Aorta (tissue), 5 donors: ENCODE measurements at places on chromosomes 4 and X. TPM values are rescaled to one million over a fixed set of nuclear protein-coding genes. Genes with fewer than 3 reads are reported as not detected.

Gene RAB39B
- 0.03 TPM for polyA plus RNA-seq

Gene INTU
- polyA plus RNA-seq = 2.8 TPM

Gene CLDN34
- polyA plus RNA-seq = not detected

Gene ENOPH1
- polyA plus RNA-seq = 24.4 TPM

Gene GLOD5
- polyA plus RNA-seq = 5.3 TPM

Gene WDR17
- polyA plus RNA-seq = 2.7 TPM

Gene NSG1
- polyA plus RNA-seq = 1.5 TPM

Gene GYG2
- polyA plus RNA-seq = 2.0 TPM

Gene PCDH10
- polyA plus RNA-seq = 5.0 TPM

Gene AKAP4
- polyA plus RNA-seq = not detected

Gene SSX4B
- not detected for polyA plus RNA-seq

Gene TMEM255A
- not detected for polyA plus RNA-seq

Gene SPANXD
- polyA plus RNA-seq = not detected

Gene KCND1
- polyA plus RNA-seq = 2.8 TPM
